Foreskin fibroblast (primary cell): ENCODE measurements at places on chromosomes 1 and 21.

DNA sequence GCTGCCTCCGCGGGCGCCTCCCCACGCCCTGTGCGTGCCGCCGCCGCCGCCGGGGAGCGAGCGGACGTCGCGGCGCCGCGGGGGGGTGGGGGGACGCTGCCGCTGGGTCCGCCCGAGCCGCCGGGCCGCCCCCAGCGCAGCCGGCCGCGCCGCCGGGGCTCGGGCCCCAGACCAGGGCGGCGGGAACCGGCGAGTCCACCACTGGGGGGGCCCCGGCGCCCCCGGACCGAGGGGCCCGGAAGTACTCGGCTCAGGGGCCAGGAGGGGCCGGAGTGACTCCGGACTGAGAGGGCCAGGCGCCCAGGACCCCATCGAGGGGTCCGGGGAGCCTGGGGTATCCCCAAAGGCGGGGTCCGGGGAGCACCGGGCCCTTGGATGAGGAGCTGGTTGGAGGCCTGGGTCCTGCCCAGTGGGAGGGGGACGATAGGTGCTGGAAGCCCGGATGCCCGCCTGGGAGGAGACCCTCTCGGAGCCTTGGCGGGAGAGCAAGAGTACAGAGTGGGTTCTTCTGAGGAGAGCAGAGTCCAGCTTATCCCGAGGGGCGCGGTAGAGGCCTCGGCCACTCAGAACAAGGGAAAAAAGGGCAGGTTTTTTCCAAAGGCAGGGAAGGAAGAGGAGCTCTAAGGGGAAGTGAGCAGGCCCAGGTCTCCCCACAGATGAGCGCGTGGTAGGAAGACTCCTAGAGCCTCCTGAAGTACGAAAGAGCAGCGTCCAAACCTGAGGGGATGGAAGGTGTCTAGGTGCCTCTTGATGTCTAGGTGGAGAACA, 556 bp downstream of the GMEB1 start:
- DNase-seq, result peak; percentile 86

GRCh38 chr1:44536357-44537209, 131.5 kb downstream of the RNF220 start:
- DNase-seq, result no peak

DNA sequence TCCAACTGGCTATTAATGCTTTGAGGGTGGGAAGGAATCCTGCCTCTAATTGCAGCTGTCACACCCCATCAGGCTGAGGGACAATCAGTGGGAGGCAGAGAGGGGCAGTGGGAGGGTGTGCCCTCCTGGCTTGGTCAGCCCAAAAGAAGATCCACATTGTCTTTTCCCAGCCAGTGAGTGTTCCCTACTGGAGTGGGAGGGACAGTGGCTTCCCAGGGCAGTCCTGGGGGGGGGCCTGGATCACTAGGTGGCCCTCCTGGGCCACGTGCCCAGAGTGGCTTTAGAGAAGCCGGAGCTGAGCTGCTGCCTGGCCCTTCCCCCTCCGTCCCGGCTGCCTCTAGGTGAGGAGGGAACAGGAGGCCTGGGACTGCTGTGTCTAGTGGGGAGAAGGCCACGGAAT, 14.0 kb downstream of the INKA2 start:
- DNase-seq, result no peak

GRCh38 chr1:158998781-158999161, 10.9 kb upstream of the IFI16 start:
- peak; percentile 30 for DNase-seq

GRCh38 chr1:84687714-84688462, 2.4 kb downstream of the SSX2IP start:
- peak; percentile 61 for DNase-seq

- DNase-seq, result no peak
Measured at GRCh38 chr1:42955311-42956063, 3.2 kb downstream of the SLC2A1 start.

DNA sequence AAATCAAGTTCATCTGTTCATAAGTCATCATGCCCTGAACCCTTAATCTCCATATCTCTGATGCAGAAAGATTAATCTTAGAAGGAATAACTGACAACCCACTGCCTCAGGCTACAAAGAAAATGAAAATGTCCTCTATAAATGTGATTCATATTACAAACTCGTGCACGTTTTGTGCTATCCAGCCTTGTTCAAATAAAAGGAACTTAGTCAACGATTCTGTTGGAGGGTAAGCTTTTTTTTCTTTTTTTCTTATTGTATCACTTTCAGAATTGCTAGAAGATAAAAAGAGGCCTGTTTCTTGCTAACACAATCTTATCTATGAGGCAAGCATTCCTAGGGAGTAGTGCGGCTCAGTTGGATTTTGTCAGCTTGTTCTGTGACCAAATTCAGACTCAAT, 228.4 kb downstream of the TM2D1 start:
- DNase-seq, result peak; percentile 41

GRCh38 chr1:2981981-2982614, 39.2 kb upstream of the ACTRT2 start:
- no peak for DNase-seq

DNA sequence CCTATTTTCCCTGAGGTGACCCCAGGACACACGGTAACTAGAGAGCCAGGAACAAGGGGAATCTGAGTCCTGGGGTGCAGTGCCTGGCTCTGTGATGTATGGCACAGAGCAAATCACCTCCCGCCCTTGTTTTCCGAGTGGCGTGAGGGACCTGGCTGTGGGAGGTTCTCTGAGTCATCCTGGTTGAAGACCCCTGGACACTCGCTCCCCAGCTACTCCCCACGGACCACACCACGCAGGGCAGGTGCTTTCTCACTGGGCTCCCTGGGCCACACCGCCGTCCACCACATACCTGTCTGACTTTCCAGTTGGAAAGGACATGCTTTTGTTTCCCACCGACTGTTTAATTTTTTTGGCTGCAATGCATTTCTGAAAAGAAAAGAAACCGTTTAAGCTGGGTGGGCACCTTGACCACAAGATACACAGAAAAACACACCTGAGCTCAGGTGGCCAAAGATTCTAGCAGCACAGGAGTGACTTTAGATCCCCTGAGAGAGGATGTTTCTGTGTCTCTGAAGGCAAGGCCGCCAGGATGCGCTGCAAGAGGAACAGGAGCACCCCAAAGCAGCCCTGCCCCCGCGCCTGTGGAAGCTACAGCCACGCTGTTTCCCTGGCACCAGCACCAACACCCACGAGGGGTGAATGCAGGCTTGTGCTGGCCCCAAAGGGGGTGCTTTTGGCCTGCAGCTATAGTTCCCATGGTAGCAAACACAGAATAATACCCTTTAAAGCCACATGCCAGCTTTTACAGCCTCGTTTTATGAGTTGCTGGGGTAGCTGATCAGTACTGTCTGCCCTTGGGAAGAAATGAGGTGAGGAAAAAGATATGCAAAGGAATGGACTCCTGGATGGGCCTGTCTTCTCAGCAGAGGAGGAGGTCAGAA, 8.1 kb upstream of the SRM start:
- DNase-seq, result no peak

DNA sequence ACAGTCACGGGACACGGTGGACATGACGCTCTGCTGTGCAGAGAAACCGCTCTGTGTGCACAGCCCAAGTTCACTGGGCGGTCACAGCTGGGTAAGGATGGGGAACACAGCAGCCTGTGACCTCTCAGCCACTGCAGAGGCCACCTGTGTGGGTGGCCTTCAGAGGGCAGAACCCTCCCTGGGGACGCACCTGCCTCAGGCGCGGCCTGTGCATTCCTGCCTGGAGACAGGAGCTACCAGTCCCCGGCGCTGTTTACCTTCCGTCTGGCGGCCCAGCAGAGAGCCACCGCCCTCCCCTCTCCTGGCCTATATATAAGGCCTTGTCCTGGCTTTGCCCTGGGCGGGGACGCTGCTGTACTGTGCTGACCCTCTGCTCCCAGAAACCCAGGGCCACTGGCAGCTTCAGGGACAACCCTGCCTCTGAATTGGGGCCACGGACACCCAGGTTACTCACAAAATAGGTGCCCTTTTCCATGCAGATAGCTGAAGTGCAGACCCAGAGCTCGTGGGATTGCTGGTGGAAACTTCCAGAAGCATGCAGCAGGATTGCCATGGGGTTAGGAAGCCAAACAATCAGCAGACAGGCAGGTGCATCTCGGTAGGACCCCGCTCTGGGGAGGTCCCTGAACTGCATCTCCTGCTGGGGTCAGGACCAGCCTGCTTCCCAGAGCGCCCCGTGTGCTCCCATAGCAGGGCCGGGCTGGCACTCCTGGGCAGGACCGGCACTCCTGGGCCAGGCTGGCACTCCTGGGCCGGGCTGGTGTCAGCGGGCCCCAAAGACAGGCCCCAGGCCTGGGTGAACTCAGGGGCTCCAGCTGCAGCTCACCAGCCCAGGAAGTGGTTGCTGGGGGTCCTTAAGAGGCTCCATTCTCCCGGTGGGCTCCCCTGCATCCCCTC, 83.6 kb downstream of the SIK1 start:
- no peak for DNase-seq

- no peak for DNase-seq
Measured at GRCh38 chr1:196308176-196308575, 300.1 kb downstream of the KCNT2 start.
